T-helper 17 cell (primary cell): ENCODE measurements at places on chromosomes 12 and 14.
A peak's percentile ranks its signal among the peaks of the same experiment; 100 is the strongest.

- no peak overlapping the region for H3K4me3 ChIP-seq
- H3K27me3 ChIP-seq: no peaks in the 10 kb centered on the region
- H3K4me1 ChIP-seq: peaks cover 7% of the 10 kb centered on the region
- peaks cover 11% of the 10 kb centered on the region for H3K36me3 ChIP-seq
- no peak overlapping the region for H3K27ac ChIP-seq
These were observed 115.4 kb downstream of the ESR2 start for GRCh38 chr14:64178814-64179213.

DNA sequence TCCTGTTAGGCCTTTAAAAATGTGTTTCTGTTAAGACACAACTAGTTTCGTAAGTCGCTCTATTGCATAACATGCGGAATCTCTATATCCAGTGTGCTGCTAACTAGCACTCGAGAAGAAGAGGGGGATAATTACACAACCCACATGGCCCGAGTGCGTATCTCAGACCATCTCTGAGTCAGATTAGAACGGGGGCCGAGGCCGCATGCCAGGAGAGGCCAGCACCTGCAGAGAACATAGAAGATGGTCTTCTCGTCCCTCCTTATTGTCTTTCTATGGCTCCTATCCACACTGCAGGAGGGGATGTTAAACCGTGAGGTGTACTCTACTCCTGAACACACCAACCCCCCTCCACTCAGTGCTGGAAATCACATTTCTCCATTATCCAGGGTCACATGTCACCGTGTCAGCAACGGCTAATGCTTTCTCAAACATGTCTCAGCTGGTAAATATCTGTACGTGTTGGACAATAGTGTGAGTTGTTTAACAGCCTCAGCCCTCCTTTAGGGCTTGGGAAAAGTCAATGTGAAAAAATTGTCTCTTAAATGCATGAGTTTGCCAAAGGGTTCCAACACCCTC lies 56.3 kb downstream of the CCDC88C start:
- no peak overlapping the region for H3K4me3 ChIP-seq
- H3K36me3 ChIP-seq: peaks cover 2% of the 10 kb centered on the region
- no peaks in the 10 kb centered on the region for H3K27me3 ChIP-seq
- H3K27ac ChIP-seq: peak overlapping the region; percentile 100

GRCh38 chr12:97616946-97617345 lies 154.3 kb downstream of the RMST start:
- no peak for DNase-seq
- no peaks in the 10 kb centered on the region for H3K4me1 ChIP-seq
- H3K4me3 ChIP-seq: no peak overlapping the region
- H3K36me3 ChIP-seq: no peaks in the 10 kb centered on the region

DNA sequence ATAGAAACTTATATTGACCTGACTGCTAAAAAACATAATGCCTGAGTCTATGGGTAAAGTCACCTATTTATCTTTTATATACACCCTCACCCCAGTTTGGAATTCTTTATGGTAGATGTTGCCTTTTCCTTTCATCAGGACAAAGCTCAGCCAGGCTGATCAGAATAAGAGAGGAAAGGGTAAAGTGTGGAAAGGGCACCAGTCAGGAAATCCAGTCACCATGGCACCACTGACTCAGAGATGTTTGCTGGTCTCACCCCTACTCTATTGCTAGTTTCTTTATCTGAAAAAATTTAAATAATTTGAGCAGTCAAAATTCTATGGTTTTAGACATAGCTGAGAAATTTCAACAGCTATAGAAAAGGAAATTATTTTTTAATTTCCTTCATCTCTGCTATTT lies 49.2 kb upstream of the SSTR1 start:
- H3K27me3 ChIP-seq: no peaks in the 10 kb centered on the region
- H3K27ac ChIP-seq: no peak overlapping the region
- H3K4me1 ChIP-seq: no peaks in the 10 kb centered on the region
- H3K4me3 ChIP-seq: no peak overlapping the region

GRCh38 chr14:64800000-64800399 lies 79.7 kb downstream of the SPTB start:
- H3K4me1 ChIP-seq: no peaks in the 10 kb centered on the region
- H3K36me3 ChIP-seq: peaks cover 3% of the 10 kb centered on the region
- DNase-seq: no peak
- no peak overlapping the region for H3K4me3 ChIP-seq
- peaks cover 30% of the 10 kb centered on the region for H3K27me3 ChIP-seq

DNA sequence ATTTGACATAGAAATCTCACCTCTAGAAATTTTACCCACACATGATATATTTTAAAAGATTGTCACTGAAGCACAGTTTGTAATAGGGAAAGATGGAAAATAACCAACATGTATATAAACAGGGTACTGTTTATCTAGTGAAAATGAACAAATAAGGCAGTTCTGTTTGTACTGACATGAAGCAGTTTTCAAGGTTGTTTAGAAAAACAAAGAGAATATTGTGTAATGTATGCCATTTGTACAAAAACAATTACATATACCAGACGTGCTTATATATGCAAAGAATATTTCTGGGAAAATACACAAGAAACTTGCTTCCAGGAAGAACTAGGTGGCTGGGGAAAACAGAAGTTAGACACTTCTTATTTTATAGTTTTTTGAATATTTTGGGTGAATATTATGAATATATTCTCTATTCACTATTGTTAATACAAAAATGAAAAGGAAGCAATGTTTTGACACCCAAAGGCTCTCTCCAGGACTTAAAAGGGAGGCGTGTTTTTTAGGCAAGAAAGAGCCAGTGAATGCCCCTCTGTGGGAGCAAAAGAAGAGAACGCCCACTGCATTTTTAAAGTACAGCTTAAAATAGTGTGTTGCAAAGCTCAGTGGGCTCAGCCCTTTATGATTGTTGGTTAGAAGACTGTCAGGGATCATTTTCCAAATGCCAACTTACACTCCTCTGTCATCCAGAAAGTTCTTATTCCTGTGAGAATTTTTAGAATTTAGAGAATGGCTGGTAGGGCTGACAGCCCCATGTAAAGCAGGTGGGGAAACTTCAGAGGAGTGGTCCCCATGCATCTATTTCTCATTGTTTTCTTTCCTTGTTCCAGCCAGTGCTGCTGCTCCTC lies 59.6 kb upstream of the FERMT2 start:
- no peak overlapping the region for H3K27ac ChIP-seq
- H3K27me3 ChIP-seq: peaks cover 21% of the 10 kb centered on the region
- H3K4me1 ChIP-seq: no peaks in the 10 kb centered on the region
- peaks cover 5% of the 10 kb centered on the region for H3K36me3 ChIP-seq

- H3K36me3 ChIP-seq: no peaks in the 10 kb centered on the region
- H3K27me3 ChIP-seq: peaks cover 16% of the 10 kb centered on the region
- H3K4me3 ChIP-seq: no peak overlapping the region
These were observed 64.3 kb upstream of the RBM19 start for GRCh38 chr12:114030451-114030850.

- H3K4me3 ChIP-seq: peak overlapping the region; percentile 63
- H3K4me1 ChIP-seq: peaks cover 40% of the 10 kb centered on the region
- no peak for DNase-seq
- peak overlapping the region; percentile 24 for H3K27ac ChIP-seq
These were observed 87.0 kb downstream of the GALNT8 start for GRCh38 chr12:4807116-4807783.
